ENCODE measurements at places on chromosomes 3 and 15.
A peak's percentile ranks its signal among the peaks of the same experiment; 100 is the strongest.

DNA sequence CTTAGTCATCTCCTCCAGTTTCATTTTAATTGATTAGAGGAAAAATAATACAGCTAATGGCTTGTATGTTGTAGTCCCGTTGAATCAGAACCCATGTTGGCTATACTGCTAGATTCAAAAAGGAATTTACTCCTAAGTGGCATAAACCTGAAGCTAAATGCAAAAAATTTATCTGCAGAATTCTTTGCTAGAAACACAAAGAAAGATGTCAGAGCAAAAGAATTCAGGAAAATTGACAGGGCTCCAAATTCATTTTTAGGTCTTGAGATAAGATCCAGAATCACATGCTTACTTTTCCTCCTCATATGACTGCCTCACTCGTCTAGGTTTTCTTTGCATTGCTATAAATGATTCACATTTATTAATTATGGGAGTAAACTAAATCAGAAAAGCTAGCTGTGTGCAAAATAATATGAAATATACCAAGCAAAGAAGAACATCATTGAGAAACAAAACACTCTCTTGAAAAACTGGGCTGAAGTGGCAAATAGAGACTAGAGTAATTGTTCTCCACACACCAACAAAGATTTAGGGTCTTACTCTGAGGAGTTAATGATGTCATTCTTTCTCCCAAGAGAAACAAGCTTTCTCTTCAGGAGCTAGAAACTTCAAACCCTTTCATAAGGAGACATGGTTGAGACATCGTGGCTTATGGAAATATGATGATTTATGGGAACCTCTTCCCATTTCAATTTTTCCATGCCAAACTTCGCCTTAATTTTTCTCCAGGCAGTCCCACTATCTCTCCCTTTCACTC is 94.8 kb upstream of the FEZF2 start:
- no peak overlapping the region for H3K27ac ChIP-seq
- DNase-seq = no peak
- no peaks in the 10 kb centered on the region for H3K4me1 ChIP-seq
- no peaks in the 10 kb centered on the region for H3K27me3 ChIP-seq
- H3K4me3 ChIP-seq = no peak overlapping the region

GRCh38 chr3:194939949-194940770 is 254.5 kb downstream of the FAM43A start:
- H3K27me3 ChIP-seq = peaks cover 8% of the 10 kb centered on the region
- no peak for DNase-seq
- peaks cover 17% of the 10 kb centered on the region for H3K4me1 ChIP-seq
- no peak overlapping the region for H3K27ac ChIP-seq
- H3K4me3 ChIP-seq = no peak overlapping the region
- no peaks in the 10 kb centered on the region for H3K36me3 ChIP-seq

GRCh38 chr3:122484985-122485384 is 29.8 kb downstream of the KPNA1 start:
- H3K36me3 ChIP-seq = peaks cover 24% of the 10 kb centered on the region
- peaks cover 21% of the 10 kb centered on the region for H3K4me1 ChIP-seq
- no peaks in the 10 kb centered on the region for H3K27me3 ChIP-seq
- H3K4me3 ChIP-seq = no peak overlapping the region

DNA sequence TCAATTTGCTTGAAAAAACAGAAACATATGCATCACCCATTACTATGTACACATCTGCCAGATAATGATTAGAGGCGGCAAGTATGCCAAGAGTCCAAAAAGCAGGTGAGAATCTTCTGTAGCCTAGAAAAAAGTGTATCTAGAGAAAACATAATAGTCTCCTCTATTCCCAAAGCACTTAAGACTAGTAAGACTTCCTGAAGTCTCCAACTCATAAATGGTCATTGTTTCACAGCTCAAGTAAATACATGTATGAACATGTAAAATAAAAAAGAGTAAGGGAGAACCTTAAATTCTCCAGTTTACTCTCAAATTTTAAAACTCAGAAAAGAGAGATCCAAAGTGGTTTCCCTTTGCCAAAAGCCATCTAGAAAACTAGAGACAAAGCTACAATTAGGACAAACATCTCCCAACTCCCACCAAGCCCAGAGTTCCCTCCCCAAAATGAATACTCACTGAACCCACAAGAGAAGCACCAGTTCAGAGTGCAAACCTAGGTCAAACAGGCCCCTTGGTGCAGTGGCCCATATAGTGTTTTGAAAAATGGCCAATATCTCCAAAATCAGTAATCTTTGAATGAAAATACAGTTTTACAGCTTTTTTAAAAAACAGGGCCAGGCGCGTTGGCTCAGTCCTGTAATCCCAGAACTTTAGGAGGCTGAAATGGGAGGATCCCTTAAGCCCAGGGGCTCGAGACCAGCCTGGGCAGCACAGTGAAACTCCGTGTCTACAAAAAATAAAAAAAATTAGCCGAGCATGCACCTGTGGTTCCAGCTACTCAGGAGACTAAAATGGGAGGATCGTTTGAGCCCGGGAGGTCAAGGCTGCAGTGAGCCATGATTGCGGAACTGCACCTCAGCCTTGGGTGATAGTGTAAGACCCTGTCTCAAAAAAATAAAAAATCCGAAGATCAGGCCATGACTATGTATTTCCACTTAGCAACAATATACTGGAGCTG is 11.0 kb upstream of the MAP4 start:
- H3K36me3 ChIP-seq = peaks cover 2% of the 10 kb centered on the region
- DNase-seq = no peak
- no peaks in the 10 kb centered on the region for H3K27me3 ChIP-seq
- H3K4me3 ChIP-seq = no peak overlapping the region

GRCh38 chr15:92614301-92614700 is 41.3 kb downstream of the FAM174B start:
- H3K36me3 ChIP-seq = no peaks in the 10 kb centered on the region
- no peaks in the 10 kb centered on the region for H3K4me1 ChIP-seq
- H3K27ac ChIP-seq = no peak overlapping the region
- DNase-seq = no peak
- H3K27me3 ChIP-seq = peaks cover 3% of the 10 kb centered on the region

GRCh38 chr15:80174017-80174746 is 21.4 kb downstream of the FAH start:
- peaks cover 8% of the 10 kb centered on the region for H3K4me1 ChIP-seq
- no peak for DNase-seq
- no peak overlapping the region for H3K4me3 ChIP-seq

DNA sequence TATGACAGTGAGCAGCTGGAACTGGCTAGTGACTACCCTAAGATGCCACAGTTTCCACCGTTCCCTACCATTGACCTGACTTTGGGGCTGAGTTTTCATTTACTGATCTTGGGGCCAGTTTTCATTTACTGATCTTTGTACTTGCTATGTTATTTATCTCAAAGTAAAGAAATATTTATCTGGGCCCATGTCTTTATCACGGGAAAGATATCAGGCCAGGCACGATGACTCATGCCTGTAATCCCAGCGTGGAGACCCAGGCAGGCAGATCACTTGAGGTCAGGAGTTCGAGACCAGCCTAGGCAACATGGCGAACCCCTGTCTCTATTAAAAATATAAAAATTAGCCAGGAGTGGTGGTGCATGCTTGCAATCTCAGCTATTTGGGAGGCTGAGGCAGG is 83.5 kb downstream of the EOMES start:
- no peaks in the 10 kb centered on the region for H3K27me3 ChIP-seq
- H3K4me3 ChIP-seq = no peak overlapping the region
- H3K4me1 ChIP-seq = peaks cover 6% of the 10 kb centered on the region
- no peaks in the 10 kb centered on the region for H3K36me3 ChIP-seq
- H3K27ac ChIP-seq = no peak overlapping the region

DNA sequence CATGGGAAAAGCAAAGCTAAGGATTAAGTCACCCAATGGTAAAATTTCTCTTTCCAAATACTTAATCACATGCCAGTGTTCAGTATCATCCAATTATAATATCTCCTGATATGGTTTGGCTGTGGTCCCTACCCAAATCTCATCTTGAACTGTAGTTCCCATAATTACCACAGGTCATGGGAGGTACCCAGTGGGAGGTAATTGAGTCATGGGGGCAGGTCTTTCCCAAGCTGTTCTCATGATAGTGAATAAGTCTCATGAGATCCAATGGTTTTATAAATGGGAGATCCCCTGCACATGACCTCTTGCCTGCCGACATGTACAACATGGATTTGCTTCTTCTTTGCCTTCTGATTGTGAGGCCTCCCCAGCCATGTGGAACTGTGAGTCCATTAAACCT is 26.1 kb upstream of the NMB start:
- H3K27me3 ChIP-seq = no peaks in the 10 kb centered on the region
- peaks cover 10% of the 10 kb centered on the region for H3K36me3 ChIP-seq
- H3K4me3 ChIP-seq = no peak overlapping the region
- peaks cover 8% of the 10 kb centered on the region for H3K4me1 ChIP-seq

- DNase-seq = no peak
- H3K27me3 ChIP-seq = no peaks in the 10 kb centered on the region
- peaks cover 50% of the 10 kb centered on the region for H3K4me1 ChIP-seq
- no peak overlapping the region for H3K4me3 ChIP-seq
These were observed 32.1 kb upstream of the EBLN2 start for GRCh38 chr3:73029321-73029796.

DNA sequence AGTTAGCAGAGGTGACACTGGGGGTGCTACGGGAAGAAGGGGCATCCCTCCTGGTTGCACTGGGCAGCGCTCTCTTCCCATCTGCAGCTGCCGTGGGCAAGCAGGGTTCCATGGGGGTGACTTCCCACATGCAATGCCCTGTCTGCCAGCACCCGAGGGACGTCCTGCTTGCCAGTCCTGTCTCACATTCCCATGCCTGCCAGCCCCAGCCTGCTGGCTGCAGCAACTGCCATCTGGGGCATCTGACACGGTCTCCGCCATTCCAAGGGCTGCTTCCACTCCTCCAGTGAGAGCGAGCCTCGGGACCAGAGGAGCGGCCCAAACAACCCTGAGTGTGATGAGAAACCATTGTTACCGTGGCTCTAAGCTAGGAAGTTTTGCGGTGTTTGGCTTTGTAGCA is 45.4 kb upstream of the RPL32 start:
- H3K27me3 ChIP-seq = peaks cover 3% of the 10 kb centered on the region
- no peak overlapping the region for H3K27ac ChIP-seq
- peaks cover 29% of the 10 kb centered on the region for H3K4me1 ChIP-seq
- H3K4me3 ChIP-seq = peak overlapping the region; percentile 53

DNA sequence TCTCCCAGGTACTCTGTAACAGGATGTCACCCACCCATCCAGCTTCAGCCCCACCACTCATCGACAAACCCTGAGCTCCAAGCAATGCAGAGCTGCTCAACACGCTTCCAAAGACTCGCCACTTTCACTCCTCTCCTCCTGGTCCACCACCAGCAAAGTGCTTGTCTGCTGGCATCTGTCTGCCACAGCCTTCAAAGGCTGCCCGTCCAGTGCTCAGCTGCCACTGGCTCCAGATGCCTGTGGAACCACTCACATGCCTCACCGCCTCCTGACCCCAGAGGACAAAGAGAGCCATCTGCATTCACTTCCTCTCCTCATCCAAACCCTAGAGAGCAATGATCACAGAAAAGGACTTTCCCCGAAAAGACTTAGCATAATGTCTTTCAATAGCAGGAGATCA is 109.5 kb upstream of the OCA2 start:
- H3K36me3 ChIP-seq = peaks cover 23% of the 10 kb centered on the region
- H3K27ac ChIP-seq = no peak overlapping the region
- H3K4me1 ChIP-seq = no peaks in the 10 kb centered on the region
- no peak overlapping the region for H3K4me3 ChIP-seq
- H3K27me3 ChIP-seq = no peaks in the 10 kb centered on the region

DNA sequence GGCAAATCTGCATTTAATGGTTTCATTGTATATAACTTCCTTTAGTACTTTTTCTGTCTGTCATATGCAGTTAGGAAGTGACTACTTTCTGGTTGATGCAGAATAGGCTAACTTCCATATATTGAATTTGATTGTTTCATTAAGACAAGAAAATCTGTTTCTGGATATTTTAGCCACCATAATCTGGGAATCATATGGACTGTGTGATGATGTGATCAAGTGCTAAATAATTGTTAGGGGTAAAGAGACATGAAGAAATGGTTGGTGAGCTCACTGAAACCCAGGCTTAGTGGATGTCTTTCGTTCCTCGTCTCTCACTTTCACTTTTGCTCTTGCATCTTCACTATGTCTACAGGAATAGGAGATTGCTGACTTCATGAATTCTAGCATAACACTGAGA is 3.5 kb upstream of the MNS1 start:
- peaks cover 11% of the 10 kb centered on the region for H3K4me1 ChIP-seq
- DNase-seq = no peak
- H3K4me3 ChIP-seq = peak overlapping the region; percentile 83
- peak overlapping the region; percentile 89 for H3K27ac ChIP-seq
- no peaks in the 10 kb centered on the region for H3K36me3 ChIP-seq
- no peaks in the 10 kb centered on the region for H3K27me3 ChIP-seq

DNA sequence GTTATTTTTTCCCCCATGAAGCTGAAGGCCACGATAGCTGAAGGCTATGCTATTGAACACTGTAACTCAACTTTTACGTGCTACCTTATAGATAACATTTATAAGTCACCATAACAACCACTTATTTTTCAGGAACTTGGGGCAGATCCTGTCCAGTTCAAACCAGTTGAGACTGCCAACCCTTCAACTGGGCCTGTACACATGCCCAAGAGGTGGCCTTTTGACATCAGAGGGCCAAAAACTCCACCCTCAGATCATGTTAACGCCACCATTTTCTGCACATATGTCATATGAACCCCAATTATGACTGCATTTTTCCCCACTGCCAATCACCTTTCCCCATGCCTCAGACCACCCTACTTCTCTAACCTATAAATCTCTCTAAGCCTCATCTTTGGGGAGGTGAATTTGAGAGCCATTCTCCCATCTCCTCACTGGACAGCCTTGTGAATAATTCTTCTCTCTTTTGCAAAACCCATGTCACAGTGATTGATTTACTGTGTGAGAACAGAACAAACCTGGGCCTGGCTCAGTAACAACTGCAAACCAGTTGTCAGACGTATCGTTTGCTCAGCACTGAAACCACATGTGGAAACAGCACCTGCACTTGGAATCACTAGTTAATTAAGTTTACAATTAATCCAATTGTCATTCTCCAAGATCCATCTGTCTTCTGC is 42.5 kb downstream of the ZNF445 start:
- peaks cover 6% of the 10 kb centered on the region for H3K4me1 ChIP-seq
- no peaks in the 10 kb centered on the region for H3K27me3 ChIP-seq
- DNase-seq = no peak
- H3K4me3 ChIP-seq = no peak overlapping the region

- no peaks in the 10 kb centered on the region for H3K4me1 ChIP-seq
- no peaks in the 10 kb centered on the region for H3K27me3 ChIP-seq
- no peak for DNase-seq
- H3K27ac ChIP-seq = no peak overlapping the region
- no peaks in the 10 kb centered on the region for H3K36me3 ChIP-seq
These were observed 536.8 kb downstream of the CADM2 start for GRCh38 chr3:85495602-85496001.

GRCh38 chr3:5271372-5271683 is 83.8 kb downstream of the EDEM1 start:
- H3K4me3 ChIP-seq = peak overlapping the region; percentile 8
- H3K27ac ChIP-seq = no peak overlapping the region
- H3K27me3 ChIP-seq = no peaks in the 10 kb centered on the region
- peaks cover 12% of the 10 kb centered on the region for H3K4me1 ChIP-seq

- no peak overlapping the region for H3K4me3 ChIP-seq
- H3K27me3 ChIP-seq = peaks cover 3% of the 10 kb centered on the region
- peak; percentile 61 for DNase-seq
- no peaks in the 10 kb centered on the region for H3K36me3 ChIP-seq
- no peaks in the 10 kb centered on the region for H3K4me1 ChIP-seq
These were observed 28.9 kb downstream of the FBXW12 start for GRCh38 chr3:48400824-48401433.

- H3K4me3 ChIP-seq = no peak overlapping the region
- H3K27ac ChIP-seq = no peak overlapping the region
- H3K36me3 ChIP-seq = no peaks in the 10 kb centered on the region
- no peaks in the 10 kb centered on the region for H3K4me1 ChIP-seq
- no peak for DNase-seq
These were observed 31.4 kb upstream of the CTNNB1 start for GRCh38 chr3:41167722-41168497.

GRCh38 chr15:45268135-45268534 is 16.1 kb downstream of the SLC28A2 start:
- no peak overlapping the region for H3K4me3 ChIP-seq
- H3K27ac ChIP-seq = no peak overlapping the region
- DNase-seq = no peak
- peaks cover 2% of the 10 kb centered on the region for H3K36me3 ChIP-seq
